Femur (tissue), 1 donor: ENCODE measurements at places on chromosomes 16 and 17.

GRCh38 chr17:49766918-49767530 is 3.1 kb upstream of the FAM117A start:
- no peak for DNase-seq

DNA sequence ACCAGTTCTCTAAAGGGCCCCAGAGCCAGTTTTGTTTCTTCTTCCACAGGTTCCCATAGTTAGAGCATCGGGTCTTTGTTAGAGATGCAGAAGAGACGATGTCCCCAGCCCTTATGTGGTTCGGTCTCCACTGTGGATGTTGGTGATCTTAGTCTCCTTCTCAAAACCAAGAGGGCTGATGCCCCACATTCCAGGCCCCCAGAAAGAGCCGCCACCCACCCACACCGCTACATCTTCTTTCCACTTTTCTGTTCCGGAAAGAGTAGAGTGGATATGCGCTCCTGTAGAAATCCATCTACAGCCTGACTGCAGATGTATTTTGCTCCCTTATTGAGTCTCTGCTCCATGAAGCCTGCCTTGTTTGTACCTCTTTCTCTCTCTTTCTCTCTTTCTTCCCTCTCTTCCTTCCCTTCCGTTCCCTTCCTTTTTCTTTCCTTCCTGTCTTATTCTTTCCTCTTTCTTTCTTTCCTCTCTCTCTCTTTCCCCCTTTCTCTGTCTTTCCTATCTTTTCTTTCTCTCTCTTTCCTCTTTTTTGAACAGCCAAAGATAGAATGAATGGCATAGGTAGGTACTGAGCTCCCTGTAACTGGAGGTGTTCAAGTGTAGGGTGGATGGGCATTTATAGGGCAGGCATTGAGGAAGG is 224.3 kb downstream of the SEC14L1 start:
- DNase-seq = no peak

GRCh38 chr17:82101301-82101715 is 3.3 kb upstream of the FASN start:
- no peak for DNase-seq

DNA sequence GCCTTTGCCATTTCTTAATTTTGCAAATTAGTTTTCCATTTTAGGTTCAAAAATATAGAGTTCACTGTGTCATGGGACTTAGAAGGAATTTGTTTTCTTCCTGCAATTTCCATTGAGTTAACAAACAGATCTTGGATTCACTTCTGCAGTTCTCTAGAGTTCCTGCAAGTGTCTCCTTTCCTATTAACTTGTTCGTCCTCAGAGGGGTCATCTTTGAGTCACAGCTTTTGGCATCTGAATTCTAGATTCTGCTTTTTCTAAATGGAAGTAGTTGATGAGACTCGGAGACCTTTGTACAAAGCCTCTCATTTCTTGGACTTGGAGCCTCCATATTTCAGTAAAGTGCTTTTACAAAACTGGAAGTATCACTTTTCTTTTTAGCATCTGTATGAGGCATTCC is 323.3 kb downstream of the BCAS3 start:
- DNase-seq = no peak

- DNase-seq = peak; percentile 71
Observed at GRCh38 chr17:5050278-5050677, 15.1 kb upstream of the SLC52A1 start.

DNA sequence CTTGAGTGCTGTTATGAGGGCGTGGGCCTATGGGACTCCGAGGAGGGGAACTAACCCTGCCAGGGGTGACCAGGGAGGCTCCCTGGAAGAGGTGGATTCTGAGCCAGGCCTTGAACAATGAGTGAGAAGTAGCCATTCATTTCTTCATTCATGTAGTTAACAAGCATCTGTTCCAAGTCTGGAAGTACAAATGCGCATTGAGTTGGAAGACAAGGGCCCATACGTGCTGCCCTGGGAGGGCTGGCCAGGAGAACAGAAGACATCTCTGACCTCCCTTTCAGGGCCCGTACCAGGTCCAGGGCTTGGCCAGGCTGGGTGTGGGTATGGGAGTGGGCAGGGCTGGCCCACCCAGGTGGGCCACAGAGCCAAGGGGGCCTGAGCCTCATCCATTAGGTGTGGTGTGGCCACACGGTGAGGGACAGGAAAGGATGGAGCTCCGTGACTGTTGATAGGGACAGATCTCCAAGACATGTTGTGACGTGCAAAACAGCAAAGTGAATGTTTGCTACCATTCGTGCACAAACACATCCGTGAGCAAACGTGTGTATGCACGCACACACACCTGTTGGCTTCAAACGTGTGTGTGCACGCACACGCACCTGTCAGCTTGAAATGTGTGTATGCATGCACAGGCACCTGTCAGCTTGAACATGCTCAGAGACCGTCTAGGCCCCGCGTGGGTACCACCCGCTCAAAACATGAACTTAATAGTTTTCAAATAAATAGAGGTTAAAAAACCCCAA is 46.8 kb downstream of the ZDHHC7 start:
- no peak for DNase-seq

GRCh38 chr16:86881861-86882273 is 303.5 kb downstream of the FOXL1 start:
- peak; percentile 56 for DNase-seq

DNA sequence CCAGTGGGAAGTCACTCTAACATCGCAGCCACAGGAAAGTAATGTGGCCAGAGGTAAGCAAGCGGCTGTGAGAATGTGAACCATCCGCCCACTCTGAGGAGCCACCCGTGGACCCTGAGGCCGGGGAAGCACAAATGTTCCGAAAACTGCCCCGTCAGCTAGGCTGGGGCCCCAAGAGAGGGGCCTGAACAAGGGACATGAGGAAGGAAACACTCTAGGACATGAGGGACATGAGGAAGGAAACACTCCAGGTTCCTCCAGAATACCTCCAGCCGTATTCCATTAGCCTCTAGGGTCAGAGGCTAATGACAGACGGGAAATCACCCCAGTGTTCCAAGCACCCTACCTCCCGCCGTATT is 317 bp downstream of the TEFM start:
- DNase-seq = no peak

DNA sequence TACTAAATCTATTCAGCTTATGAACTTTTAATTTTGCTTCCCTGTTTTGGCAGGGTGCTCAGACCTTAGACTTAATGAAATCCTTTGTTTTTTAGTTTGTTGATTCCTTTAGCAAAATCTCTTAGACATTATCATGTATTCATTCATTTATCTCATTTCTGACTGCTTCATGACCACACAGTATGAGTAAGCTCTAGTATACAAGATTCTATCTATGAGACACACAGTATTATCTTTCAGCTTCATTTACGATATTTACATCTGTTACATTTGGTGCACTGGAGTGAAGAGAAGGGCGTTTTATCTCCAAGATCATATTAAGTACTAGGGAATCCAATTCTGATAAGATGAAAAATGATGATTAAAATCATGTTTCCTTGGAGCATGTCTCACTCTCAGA is 448.1 kb upstream of the CA10 start:
- DNase-seq = no peak

DNA sequence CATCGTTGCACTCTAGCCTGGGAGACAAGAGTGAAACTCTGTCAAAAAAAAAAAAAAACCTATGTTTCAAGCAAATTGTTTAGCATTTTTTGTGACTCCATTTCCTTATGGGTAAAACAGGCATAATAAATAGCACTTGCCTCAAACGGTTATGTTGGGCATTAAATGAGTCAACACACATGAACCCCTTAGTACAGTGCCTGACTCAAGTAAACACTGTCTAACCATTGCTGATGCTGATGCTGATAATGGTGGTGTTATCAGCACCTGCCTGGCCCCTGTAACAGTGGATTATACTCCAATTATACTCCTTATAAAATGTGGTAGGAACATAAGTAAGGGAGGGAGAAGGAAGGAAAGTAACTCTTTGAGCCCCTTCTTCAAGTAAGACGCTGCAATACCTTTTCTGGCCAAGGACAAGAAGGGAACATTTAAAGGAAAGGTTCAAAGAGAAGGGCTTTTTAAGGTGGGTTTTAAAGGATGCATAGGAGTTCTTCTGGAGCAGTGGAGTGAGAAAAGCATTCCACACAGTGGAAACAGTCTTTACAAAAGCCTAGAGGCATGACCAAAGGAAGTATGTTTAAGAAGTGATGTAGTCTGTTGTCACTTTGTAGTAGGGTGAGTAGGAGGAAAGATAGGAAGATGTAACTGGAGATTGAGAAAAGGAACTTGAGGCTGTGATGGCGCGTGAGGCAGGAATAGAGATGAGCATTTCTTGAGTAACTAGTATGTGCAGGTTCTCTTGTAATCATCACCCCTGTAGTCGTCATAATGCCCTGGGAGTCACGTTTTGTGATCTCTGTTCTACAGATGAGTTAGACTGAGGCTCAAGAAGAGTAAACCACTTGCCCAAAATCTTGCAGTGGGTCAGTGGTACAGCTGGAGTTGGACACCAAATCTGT is 4.3 kb downstream of the SCNN1B start:
- no peak for DNase-seq

- no peak for DNase-seq
Observed at GRCh38 chr17:29019475-29020181, 13.8 kb upstream of the SEZ6 start.

DNA sequence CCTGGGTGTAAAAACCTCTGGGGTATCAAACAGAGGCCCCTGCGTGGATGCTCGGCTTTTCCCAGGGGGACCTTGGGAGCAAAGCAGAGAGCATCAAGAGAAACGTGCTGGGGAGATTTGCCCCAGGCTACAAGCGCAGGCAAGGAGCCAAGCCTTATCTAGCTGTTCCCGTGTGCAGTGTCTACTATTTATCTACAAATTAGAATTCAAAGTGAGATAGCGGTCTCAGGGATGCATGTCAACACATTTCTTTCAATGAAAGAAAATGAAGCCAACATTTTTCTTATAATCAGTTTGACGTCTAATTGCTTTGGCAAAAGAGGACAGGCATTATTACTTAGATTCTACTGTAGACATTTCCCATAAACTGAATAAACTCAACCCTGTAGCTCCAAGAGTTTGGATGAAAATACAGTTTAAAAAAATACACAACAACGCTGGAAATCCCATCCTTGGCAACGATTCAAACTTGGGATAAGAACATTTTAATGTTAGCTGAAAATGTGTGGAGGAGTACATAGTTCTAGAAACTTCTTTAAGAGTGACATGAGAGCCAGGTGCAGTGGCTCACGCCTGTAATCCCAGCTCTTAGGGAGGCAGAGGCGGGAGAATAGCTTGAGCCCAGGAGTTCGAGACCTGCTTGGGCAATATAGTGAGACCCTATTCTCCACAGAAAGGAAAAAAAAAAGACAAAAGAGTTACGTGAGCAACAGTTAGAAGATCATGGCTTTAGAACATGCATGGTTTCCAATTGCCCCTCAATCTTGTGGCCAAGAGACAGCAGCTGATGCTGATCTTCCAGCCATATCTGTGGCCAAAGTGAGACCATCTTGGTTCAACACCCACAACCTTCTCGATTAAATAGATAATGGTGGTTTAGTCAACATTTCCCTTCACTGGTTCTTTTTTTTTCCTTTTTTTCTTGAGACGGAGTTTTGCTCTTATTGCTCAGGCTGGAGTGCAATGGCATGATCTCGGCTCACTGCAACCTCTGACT is 7.2 kb downstream of the SPNS3 start:
- DNase-seq = no peak

DNA sequence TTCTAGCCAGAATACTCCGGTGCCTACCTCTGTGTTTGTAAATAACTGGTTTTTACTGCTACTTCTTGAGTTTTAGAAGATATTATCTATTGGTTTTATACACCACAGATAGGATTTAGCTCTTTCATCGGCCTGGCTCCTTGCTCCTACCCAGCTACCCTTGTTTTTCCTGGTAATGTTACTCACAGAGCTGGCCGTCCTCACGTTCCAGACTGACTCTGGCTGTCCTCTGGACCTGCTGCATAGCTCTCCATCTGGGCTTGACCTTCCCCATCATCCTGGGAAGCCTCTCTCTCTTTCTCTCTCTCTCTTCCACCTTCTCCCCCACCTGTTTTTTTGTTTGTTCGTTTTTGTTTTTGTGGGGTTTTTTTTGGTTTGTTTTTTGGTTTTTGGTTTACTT is 51.5 kb downstream of the MPRIP start:
- DNase-seq = no peak

GRCh38 chr16:21326459-21326858 is 48.4 kb upstream of the CRYM start:
- DNase-seq = no peak

GRCh38 chr17:67168496-67168895 is 76.5 kb downstream of the HELZ start:
- DNase-seq = no peak

GRCh38 chr17:56598466-56598865 is 5.0 kb downstream of the NOG start:
- no peak for DNase-seq

DNA sequence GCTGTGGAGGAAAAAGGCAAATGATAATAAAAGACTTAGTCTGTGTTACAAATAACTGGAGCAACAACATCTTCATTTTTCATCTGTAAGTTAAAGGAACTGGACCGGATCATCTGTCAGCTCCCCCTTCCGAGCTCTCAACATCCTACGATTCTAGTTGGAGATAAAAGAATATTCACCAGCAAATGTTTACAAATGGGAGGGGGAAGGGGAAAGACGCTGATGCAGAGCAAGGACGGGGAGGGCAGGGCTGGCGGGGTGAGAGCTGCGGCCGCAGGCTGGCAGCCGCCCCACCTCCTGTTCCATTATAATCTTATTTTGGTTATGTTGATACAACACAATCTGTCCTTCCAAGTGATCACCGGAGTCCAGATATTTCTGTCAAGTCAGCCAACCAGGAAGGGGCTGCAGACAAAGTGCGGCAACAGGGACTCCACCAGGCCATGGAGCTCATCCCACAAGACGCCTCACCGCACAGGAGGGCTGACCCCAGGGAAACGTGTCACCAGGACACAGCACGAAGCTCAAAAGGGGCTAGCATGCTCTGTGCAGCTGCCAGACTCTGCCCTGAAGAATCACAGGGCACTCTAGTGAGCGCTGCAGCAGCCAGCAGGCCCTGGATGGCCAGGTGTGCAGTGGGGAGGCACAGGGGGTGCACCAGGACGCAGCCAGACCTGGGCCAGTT is 19.7 kb downstream of the FBXO31 start:
- DNase-seq = no peak

DNA sequence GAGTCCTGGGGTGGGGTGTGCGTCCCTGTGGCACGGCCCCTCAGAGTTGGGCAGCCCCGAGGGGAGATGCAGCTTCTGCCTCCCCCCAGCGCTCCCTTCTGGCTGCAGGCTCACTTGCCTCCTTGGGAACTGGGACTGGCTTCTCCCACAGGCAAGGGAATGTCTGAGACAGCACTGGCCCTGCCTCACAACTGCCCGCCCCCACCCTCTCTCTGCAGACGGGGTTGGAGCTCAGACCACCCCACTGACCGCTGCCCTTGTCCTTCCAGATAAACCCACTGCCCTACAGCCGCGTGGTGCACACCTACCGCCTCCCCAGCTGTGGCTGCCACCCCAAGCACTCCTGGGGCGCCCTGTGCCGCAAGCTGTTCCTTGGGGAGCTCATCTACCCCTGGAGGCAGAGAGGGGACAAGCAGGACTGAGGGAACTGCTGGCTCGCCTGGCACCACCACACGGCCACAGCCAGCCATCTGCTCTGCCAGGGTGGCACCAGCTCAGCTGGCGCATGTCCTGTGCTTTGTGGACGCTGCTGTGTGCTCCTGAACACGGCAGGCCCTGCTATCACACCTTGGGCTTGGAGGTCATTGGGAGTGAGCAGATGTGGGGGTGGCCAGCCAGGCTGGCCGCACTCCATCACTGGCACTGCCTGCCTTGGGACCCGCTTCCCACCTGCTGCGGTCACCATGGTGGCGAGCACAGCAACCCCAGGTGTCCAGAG is 7.1 kb upstream of the RAB40C start:
- no peak for DNase-seq

- no peak for DNase-seq
Observed at GRCh38 chr17:75147878-75148546, 6.3 kb downstream of the JPT1 start.

GRCh38 chr17:81417049-81417878 is 22.0 kb downstream of the BAHCC1 start:
- DNase-seq = peak; percentile 73
